ENCODE measurements at places on chromosomes 4 and X.

DNA sequence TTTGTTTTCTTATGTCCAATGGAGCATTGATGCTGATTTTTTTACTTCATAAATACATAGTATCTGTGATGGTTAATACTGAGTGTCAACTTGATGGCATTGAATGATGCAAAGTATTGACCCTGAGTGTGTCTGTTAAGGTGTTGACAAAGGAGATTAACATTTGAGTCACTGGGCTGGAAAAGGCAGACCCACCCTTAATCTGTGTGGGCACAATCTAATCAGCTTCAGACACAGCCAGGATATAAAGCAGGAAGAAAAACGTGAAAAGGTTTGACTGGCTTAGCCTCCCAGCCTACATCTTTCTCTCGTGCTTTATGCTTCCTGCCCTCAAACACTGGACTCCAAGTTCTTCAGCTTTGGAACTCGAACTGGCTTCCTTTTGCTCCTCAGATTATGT, 230.6 kb upstream of the SPRY1 start:
- H3K4me1 ChIP-seq, result no peaks in the 10 kb centered on the region
- DNase-seq, result no peak
- H3K36me3 ChIP-seq, result no peaks in the 10 kb centered on the region
- H3K27ac ChIP-seq, result no peak overlapping the region

GRCh38 chrX:85221361-85221760, 22.2 kb downstream of the SATL1 start:
- no peak for DNase-seq
- H3K36me3 ChIP-seq, result no peaks in the 10 kb centered on the region
- H3K27ac ChIP-seq, result no peak overlapping the region
- no peaks in the 10 kb centered on the region for H3K4me1 ChIP-seq
- H3K27me3 ChIP-seq, result no peaks in the 10 kb centered on the region
- no peak overlapping the region for H3K4me3 ChIP-seq

DNA sequence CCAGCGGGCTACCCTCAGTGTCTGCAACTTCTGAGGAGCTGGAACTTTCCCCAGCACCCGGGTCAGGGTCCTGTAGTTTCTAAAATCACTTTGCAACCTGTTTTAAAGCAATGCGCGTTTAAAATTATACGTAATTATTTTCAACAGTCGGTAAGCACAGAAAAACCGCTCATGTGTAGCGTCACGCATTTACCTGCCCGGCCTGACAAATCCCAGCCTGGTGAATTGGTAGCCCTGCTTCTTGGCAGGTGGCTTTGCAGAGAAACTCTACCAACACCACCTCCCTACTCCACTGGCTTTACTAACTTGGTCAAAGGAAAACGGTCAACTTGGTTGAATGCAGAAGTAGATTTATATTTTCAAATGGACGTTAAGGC, 640 bp downstream of the BANK1 start:
- H3K36me3 ChIP-seq, result no peaks in the 10 kb centered on the region
- H3K4me1 ChIP-seq, result peaks cover 18% of the 10 kb centered on the region
- H3K4me3 ChIP-seq, result peak overlapping the region; percentile 82
- DNase-seq, result peak; percentile 8

GRCh38 chrX:13506574-13506973, 62.8 kb upstream of the EGFL6 start:
- H3K4me3 ChIP-seq, result no peak overlapping the region
- H3K27me3 ChIP-seq, result no peaks in the 10 kb centered on the region
- peaks cover 3% of the 10 kb centered on the region for H3K4me1 ChIP-seq
- no peak overlapping the region for H3K27ac ChIP-seq
- DNase-seq, result peak; percentile 41

Data from activated naive CD8-positive, alpha-beta T cell treated with anti-CD3 and anti-CD28 coated beads, Interleukin-2, amount 50 U/mL, for 24 hours (primary cell).